ENCODE measurements at places on chromosomes 5 and 9. TPM values are rescaled to one million over a fixed set of nuclear protein-coding genes. Genes with fewer than 3 reads are reported as not detected.

DNA sequence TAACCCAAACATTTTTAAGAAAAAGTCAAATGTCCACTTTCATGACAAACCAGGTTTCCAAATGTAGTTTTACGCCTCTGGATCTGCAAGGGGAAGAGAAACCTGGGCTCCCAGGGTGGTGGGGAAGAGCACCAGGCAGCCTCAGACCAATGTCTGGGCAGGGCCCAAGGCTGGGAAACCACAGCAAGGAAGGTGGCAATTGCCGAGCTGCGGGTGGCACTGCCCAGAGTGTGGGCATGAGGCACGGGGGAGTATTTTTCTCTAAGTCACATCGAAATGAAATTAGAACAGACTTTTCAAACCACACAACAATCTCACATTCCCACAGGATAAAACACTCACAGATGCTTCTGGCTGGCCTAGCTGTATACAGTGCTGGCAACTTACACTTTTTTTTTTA lies 32.6 kb upstream of the RASGEF1C start:
- no peak for DNase-seq

GRCh38 chr9:109599131-109599530 lies 101.0 kb upstream of the PTPN3 start:
- DNase-seq = no peak

- DNase-seq = peak; percentile 61
Observed at GRCh38 chr5:109309326-109310063, 100.3 kb downstream of the PJA2 start.

Gene PCDHB14
- total RNA-seq = 5.0 TPM
